ENCODE measurements at places on chromosomes 2 and 18. TPM values are rescaled to one million over a fixed set of nuclear protein-coding genes. Genes with fewer than 3 reads are reported as not detected.

RAB31 gene
- total RNA-seq = 21.5 TPM

CDKL4 gene
- 2.2 TPM for total RNA-seq

AQP12B gene
- not detected for total RNA-seq

TOGARAM2 gene
- total RNA-seq = 13.6 TPM

NEDD4L gene
- total RNA-seq = 74.0 TPM

RAPGEF4 gene
- 9.4 TPM for total RNA-seq

MTX2 gene
- 34.7 TPM for total RNA-seq

SIGLEC15 gene
- 0.31 TPM for total RNA-seq

C2orf69 gene
- 12.5 TPM for total RNA-seq

CD8B gene
- total RNA-seq = 0.68 TPM

SERPINB13 gene
- not detected for total RNA-seq

LIMS2 gene
- 163 TPM for total RNA-seq

ACTG2 gene
- total RNA-seq = 6.7 TPM

C2orf68 gene
- 25.0 TPM for total RNA-seq

CCDC85A gene
- total RNA-seq = 3.4 TPM

CYP1B1 gene
- total RNA-seq = 46.5 TPM

LYG2 gene
- total RNA-seq = not detected

RPRM gene
- not detected for total RNA-seq

CEP192 gene
- 26.7 TPM for total RNA-seq
